ENCODE measurements at places on chromosomes 1 and 21. TPM values are rescaled to one million over a fixed set of nuclear protein-coding genes. Genes with fewer than 3 reads are reported as not detected.

- no peak for DNase-seq
Observed at GRCh38 chr1:69551476-69552324, 16.0 kb upstream of the LRRC7 start.

The SPRR2B gene
- not detected for total RNA-seq

The AMY2B gene
- total RNA-seq: 0.90 TPM

The CD5L gene
- not detected for total RNA-seq

- DNase-seq: no peak
Observed at GRCh38 chr1:11362547-11363021, 89.6 kb downstream of the UBIAD1 start.

DNA sequence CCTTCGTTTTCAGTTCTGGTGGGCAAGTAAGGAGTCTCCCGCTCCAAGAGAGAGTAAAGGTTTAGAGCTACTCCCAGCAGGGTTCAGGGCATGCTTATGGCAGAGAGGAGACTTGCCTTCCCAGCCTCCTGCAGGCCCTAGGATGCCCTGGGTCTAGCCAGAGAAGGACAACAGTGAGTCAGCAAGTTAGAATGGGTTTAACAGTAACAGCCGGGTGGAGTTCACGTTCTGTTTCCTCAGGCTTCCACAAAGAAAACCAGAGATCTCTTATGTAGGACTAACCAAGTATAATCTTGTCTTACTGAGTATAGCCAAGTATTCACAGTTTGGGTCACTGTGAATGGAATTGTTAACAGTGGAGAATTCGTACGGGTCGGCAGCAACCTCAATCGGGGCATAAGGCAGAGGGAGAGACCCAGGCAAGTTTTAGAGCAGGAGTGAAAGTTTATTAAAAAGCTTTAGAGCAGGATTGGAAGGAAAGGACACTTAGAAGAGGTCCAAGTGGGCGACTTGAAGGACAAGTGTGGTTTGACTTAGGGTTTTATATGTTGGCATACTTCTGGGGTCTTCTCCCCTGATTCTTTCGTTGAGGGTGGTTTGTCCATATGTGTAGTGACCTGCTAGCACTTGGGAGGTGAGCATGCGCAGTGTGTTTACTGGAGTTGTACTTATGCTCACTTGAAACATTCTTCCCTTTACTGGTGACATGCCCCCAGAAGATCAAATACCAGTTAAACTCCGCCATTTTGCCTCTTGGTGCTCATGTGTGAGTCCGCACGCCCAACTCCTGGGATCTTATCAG lies 4.5 kb downstream of the OVAAL start:
- no peak for DNase-seq

The ROR1 gene
- total RNA-seq: 75.9 TPM

- no peak for DNase-seq
Observed at GRCh38 chr1:59098655-59099054, 198.2 kb upstream of the FGGY start.

GRCh38 chr1:31696242-31696641 lies 7.6 kb downstream of the COL16A1 start:
- no peak for DNase-seq

DNA sequence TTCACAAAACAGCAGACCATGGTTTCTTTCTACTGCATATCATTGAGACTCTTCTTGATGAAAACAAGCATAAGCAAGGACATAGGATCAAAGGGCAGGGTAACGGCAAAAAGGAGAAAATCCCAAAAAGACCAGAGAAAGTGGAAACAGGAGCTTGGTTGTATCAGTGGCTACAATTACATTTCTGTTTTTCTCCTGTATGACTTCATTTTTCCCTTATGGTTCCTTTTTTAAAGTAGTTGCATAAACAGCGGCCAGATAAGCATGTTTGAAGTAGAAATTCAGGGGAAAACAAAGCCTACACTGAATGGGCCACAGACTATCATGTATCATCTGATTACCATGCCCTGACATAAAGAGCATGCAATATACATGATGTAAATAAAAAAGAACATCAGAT lies 4.6 kb downstream of the EGLN1 start:
- DNase-seq: no peak

DNA sequence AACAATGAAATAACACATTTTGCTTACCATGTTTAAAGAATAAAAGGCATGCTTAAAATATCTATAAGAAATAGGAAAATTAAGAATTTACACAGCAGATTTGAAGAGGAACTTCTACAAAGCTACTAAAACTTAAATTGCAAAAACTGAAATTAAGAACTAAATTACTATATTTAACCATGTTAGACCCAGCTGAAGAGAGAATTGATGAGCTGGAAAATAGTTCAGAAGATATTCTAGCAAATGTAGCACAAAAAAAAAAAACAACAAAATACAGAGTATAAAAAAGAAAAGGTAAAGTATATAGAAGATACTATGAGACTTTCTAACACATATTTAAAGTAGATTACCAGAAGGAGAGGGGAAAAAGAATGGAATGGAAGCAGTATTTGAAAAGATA lies 82.8 kb upstream of the ST6GALNAC5 start:
- DNase-seq: no peak

The TNFRSF18 gene
- total RNA-seq: 1.9 TPM

The TAL1 gene
- 0.04 TPM for total RNA-seq

- DNase-seq: peak; percentile 32
Observed at GRCh38 chr21:36169470-36170128, 13.0 kb downstream of the DOP1B start.

The AGTRAP gene
- 60.9 TPM for total RNA-seq

The HCRTR1 gene
- total RNA-seq: not detected

The PDZK1IP1 gene
- total RNA-seq: not detected

The MAP10 gene
- total RNA-seq: 1.3 TPM

- DNase-seq: no peak
Observed at GRCh38 chr1:207903053-207903452, 7.9 kb downstream of the CD34 start.

DNA sequence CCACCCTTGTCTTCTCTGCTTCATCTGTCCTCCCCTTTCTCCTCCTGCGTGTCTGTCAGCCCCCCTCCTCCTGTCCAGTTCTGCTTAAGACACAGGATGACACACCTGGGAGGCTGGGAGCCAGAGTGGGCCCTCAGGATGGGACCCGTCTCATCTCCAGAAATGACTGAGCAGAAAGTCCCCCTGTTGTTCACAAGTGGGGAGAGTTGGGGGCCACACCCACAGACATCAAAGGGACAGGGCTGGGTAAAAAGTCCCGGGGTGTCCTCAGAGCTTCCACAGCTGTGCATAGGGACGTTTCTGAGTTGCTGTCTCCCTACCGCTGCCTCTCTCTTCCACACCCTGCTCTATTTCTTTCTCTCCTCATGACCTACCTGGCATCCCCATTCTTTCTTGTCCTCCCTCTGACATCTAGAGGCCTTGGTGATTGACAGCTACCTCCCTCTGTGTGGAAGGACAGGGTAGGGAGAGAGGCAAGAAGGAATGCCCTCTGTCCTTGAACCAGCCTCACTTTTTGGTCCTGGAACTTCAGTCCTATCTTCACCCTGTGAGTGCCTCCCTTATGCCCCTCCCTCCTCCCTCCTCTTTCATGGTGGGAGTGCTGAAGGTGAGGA lies 19.5 kb upstream of the SH2D2A start:
- no peak for DNase-seq

The SLAMF8 gene
- total RNA-seq: not detected

DNA sequence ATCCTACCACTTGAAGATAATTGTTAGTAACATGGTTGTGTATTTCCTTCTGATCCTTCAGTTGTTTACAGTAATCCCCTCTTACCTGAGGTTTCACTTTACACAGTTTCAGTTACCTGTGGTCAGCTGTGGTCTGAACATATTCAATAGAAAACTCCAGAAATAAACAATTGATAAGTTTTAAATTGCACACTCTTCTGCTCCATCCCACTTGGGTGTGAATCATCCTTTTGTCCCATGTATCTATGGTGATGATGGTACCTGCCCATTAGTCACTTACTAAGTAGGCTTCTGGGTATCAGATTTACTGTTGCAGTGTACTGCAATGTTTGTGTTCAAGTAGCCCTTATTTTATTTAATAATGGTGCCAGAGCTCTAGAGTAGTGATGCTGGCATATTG lies 62.5 kb downstream of the OSBPL9 start:
- no peak for DNase-seq

DNA sequence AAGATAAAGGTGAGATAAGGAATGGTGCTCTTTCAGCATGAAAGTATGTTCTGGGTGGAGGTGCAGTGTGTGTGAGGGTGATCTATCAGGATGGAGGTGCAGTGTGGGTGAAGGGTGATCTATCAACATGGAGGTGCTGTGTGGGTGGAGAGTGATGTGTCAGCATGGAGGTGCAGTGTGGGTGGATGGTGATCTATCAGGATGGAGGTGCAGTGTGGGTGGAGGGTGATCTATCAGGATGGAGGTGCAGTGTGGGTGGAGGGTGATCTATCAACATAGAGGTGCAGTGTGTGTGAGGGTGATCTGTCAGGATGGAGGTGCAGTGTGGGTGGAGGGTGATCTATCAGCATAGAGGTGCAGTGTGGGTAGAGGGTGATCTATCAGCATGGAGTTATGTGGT lies 12.3 kb upstream of the MAP10 start:
- DNase-seq: no peak

DNA sequence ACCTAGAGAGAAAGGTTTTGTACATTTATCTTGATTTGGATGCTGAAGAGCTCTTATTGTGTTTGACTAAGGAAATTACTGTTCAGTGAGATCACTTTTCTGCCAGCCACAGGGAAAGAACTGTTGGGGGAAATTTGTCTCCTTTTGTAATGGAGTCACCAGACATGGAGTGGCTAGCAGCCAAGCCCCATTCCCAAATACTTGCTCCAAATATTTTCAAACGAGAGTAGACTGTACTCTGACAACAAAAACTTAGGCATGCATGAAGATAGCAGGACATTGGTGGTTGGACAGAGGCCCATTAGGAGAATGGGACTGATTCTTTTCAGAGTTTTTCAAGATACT lies 21.1 kb downstream of the IPO9 start:
- no peak for DNase-seq

The UTS2 gene
- not detected for total RNA-seq

GRCh38 chr1:91765293-91765692 lies 120.7 kb downstream of the TGFBR3 start:
- no peak for DNase-seq

DNA sequence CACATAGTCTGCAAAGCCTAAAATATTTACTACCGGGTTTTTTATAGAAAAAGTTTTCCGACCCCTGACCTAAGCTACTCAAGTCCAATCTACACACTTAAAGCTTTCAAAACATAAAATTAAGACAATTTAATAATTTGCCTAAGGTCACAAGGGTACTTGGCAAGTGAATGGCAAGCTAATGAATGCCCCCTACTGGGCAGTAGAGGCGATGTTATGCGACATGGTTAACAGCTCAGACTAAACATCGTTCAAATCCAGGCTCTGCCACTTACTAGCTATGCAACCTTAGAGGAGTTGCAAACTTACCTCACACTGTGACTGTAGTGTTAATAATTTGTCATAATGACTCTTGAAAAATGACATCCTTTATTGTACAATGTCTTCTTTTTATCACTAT lies 317.2 kb upstream of the NFIA start:
- peak; percentile 45 for DNase-seq

The CD34 gene
- total RNA-seq: 0.35 TPM

Measured in H9 (cell line).